ENCODE measurements at places on chromosomes 6 and 20.

- no peak for DNase-seq
Observed at GRCh38 chr6:124482071-124482491, 480.2 kb upstream of the RNF217 start.

DNA sequence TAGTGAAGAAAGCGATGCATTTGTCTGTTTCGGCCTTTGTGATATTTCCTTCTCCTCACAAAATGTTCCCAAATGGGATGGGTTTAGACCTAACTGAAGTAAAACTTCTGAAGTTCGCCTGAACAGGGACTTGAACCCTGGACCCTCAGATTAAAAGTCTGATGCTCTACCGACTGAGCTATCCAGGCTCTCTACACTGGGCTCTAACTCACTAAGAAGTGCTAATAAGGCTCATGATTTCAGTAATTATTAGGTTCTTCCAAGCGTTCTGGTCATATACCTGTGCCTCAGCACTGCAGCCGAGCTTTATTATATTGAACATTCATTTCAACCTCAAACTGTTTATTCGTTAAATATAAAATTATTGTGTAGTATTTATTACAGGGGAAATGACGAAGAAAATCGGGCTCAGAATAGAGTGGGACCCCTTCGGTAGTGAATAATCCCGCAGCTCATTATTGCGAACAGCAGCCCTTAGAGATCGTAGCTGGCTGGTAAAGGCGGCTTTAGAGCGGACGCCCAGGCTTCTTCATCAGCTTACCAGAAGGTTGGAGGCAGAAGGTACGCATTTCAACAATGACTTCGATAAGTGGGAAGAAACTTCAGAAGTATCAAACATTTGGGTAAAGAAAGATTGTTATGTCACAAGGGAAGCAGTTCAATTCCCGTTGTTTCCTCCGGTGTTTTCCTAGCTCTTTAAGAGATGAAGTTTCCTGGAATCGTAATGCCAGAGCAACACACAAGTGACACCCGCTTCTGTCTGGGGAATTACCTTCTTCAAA is 119.0 kb upstream of the ZNF184 start:
- DNase-seq = peak; percentile 70

GRCh38 chr6:20876036-20876435 is 341.8 kb downstream of the CDKAL1 start:
- DNase-seq = no peak

DNA sequence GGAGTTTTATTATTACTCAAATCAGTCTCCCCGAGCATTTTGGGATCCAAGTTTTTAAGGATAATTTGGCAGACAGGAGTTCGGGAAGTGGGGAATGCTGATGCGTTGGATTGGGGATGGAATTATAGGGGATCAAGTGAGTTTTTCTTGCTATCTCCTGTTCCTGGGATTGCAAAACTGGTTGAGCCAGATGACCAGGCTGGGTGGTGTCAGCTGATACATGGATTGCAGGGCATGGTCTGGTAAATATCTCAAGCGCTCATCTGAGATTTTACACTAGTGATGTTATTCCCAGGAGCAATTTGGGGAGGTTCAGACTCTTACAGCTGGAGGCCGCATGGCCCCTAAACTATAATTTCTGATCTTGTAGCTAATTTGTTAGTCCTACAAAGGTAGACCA is 54.7 kb downstream of the ENPP1 start:
- no peak for DNase-seq

DNA sequence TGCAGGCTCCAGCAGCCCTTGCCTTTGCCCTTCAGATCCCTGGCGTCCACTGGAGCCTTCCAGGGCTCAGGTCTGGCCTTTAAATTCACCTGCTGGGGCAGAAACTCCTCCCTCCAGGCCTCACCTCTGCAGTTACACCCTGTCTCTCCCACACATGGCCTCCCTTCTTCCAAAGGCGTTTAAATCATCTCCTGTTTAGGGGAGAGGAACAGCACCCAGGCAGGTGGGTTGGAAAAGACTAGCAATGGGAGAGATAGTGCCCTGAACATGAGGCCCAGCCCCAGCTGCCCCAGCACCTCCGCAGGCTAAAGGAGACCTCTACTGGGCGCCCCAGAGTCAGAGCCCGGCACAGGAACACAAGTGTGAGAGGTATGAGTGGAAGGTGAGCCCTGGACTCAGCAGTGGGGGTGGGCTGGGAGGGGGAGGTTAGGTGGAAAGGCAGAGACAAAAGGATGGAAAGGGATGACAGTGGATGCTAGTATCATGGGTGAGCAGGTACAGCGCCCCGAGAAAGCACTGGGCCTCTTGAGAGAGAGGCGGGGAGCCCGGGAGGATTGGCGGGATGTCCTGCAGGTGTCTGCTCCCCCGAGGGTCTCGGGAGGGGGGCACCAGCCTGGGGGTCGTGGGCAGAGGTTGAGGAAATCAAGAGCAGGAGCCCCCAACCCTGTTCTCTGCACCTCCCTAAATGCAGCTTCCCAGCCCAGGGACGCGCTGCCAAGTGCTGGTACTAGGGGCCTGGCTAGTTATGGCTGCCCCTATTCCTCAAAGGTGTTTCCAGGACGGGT is at the start of gene CST9:
TSS of gene CST9 (minus strand) at position 51 of the 785 bp plus-strand sequence. CDS start 53 bp downstream, outside the sequence.
- DNase-seq = no peak

GRCh38 chr20:57968120-57968519 is 258.3 kb upstream of the PMEPA1 start:
- no peak for DNase-seq

DNA sequence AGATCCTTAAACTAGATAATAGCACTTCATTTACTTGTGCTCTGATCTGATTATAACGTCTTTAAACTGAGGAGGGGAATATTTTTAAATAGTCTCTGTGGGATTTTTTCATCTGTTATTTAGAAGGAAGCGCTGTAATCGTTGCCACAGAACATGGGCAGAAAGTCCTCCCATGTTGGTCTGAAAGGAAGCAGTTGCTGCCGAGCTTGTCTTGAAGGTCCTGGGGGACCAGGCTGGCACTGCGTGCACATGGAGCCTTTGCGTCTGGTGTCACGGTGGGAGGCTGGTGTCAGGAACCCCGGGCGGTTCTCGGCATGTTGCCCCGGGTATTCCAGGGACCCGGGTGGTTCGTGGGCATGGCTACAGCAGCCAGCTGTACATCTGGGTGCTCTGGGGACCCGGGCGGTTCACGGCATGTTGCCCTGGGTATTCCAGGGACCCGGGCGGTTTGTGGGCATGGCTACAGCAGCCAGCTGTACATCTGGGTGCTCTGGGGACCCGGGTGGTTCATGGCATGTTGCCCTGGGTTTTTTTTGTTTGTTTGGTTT is 11.5 kb downstream of the TPD52L2 start:
- no peak for DNase-seq
